ENCODE measurements at places on chromosomes 2 and 18.
A peak's percentile ranks its signal among the peaks of the same experiment; 100 is the strongest.

DNA sequence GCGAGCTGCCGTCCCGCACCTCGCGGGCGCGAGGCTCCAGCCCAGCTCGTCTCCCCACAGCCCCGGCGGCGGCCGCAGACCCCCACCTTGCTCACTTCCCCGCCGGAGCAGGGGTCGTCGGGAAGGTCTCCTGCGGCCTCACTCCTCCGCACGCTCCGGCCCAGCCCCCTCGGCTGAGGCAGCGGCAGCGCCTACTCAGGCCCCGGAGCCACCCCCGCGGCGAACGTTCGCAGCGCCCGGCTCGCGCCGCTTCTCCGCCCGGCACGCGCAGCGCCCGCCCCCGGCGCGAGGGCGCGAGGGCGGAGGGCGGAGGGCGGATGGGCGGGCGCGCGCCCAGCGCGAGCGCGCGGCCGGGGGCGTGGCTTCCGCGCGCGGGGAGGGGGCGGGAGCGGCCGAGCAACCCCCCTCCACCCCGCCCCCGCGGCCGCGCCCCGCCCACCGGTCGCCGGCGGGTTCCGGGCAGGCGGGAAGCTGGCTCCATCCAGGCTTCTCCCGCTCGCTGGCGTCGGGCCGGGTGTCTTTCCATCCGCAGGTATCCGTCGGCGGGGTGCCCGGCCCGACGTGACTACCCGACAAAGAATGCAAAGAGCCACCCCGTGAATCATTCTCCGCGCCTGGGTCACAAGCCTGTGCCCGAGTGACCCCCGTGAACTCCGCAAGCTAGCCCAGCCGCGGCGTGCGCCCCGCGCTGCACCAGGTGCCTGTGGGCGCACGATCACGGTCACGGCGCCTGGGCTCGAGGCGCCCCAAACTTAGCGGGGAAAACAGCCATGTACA, at the start of gene DTNB:
DTNB (minus strand) TSS at position 278 of the 777 bp plus-strand sequence. CDS start 20,917 bp downstream, outside the sequence.
- DNase-seq, result no peak

- no peak for DNase-seq
Observed at GRCh38 chr2:172200495-172201085, 97.9 kb upstream of the DLX2 start.

- no peak for DNase-seq
Observed at GRCh38 chr2:135744760-135745314, 3.2 kb downstream of the UBXN4 start.

GRCh38 chr2:76599732-76600368, 889.1 kb upstream of the GCFC2 start:
- DNase-seq, result peak; percentile 4

GRCh38 chr18:44039826-44040225, 640.9 kb upstream of the SETBP1 start:
- DNase-seq, result no peak

DNA sequence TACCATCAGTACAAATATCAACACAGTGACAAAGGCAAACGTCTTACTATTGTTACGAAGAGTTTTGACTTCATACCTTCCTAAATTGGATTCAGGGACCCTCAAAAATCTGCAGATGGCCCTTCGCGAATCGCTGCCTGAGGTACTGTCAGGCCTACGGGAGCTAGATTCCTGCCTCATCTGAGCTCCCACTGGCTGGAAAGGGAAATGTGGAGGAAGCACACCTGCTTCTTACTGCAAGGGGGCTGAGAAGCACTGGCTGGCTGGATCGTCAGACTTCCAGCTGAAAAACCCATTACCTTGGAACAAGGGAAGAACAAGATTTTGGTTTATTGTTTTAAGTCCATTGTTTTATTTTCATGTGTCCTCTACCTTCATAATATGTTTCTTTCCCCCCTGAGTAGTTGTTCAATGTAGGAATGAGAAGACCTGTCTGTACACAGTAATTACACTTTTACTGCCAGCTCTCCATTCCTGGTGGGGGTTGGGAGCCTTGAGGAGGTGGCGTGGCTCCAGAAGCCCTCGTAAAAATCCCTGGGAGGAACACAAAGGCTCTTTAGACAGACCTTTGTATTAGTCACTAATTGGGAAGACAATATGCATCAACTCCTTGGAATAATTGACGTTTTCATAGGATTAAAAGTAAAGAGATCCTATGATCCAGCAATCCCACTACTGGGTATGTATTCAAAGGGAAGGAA, 124.1 kb upstream of the NOSTRIN start:
- no peak for DNase-seq

DNA sequence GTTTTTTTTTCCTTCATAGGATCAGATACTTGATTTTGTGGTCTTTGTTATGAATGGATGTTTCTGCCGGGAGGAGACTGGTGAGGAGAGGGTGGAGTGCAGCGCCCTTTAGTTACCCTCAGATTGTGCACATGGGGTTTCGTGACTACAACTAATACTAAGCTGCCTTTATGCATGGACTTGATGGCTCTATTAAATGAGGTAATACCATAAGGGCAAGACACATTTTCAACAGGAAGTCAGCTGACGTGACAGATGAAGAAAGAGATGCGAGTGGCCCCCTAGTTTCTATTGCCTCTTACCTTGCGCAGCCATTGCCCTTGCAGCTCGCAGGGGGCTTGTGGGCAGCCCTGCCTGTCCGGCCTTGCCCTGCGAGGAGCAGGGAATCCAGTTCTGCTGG, 24.4 kb downstream of the ZNF407 start:
- no peak for DNase-seq

DNA sequence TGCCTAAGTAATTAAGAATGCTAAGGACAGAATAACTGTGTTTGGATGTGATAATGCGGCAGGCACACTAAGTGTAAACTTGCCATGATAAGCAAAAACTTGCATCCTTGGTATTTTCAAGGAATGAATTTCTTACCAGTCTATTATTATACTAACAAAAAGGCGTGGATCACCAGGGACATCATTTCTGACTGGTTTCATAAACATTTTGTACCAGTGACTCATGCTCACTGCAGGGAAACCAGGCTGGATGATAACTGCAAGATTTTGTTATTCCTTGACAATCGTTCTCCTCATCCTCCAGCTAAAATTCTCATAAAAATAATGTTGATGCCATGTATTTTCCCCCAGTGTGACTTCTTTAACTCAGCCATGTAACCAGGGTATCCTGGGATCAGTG, 289.5 kb downstream of the CDCA7 start:
- no peak for DNase-seq

DNA sequence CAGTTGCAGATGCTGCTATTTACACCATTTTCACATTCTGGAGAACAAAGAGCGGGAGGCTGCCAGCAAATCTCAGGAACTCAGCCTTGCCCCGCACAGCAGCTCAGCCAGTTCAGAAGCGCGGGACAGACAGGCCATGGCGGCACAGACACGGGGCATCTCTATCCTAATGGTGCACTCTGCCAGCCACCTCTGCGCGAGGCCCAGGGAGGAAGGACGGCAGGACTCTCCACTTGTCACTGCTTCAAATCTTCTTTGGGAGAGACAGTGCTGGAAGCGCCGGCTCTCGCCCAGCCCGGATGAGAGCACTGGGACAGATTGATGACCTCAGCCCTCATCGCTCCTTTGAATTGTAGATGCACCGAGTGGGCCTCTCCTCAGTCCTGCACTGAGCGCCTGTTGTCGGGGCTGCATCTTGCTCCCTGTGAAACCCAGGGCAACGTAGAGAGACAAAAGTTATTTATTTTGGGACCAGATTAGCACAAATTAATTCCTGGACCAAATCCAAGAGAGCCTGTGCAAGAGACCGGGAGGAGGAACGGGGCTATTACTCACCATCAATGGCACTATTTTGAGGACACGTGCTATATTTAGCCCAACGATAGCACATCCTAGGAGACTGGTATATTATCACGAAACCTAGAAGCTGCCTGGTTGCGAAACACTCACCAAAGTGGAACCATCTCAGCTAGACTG, 211.4 kb upstream of the SMIM21 start:
- no peak for DNase-seq

DNA sequence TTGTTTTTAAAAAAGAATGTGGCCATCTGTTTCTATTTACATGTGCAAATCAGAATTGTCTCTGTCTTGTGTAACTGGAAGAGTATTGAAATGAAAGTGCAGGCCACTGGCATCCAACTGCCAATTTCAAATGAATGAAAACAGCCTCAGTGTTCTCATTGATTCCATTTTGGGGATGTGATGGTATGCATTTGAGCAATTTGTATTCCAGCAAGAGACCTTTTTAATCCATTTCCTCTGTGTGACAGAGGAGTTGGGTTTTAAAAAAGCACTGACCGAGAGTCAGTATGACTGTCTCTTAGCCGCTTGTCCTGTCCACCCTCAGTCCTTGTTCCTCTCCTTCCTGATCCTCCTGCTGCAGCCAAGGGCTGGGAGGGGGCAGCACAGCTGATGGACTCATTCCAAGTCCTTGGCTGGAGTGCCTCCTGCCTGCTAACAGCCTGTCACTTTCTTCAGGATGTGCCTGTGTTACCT, 50.0 kb downstream of the ASAP2 start:
- DNase-seq, result no peak

DNA sequence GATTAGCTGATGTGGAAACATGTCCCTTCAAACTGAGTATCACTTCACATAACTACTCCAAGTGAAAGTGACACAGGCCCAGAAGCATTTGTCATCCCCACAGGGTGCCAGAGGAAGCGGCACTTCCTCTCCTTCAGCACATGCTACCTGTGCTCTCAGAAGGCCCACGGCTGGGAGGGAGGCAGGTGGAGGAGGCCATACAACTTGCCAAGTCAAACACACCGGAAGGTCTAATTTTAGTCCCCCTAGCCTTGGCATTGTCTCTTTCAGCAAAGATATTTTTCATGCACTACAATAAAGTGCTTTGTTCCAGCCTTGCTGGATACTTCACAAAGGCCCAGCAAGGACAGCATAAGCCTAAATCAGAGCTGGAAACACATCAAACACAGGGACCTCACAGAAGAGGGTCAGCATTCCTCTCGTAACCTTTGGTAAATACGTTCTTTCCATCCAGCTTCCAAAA, 38.0 kb downstream of the VSNL1 start:
- no peak for DNase-seq

DNA sequence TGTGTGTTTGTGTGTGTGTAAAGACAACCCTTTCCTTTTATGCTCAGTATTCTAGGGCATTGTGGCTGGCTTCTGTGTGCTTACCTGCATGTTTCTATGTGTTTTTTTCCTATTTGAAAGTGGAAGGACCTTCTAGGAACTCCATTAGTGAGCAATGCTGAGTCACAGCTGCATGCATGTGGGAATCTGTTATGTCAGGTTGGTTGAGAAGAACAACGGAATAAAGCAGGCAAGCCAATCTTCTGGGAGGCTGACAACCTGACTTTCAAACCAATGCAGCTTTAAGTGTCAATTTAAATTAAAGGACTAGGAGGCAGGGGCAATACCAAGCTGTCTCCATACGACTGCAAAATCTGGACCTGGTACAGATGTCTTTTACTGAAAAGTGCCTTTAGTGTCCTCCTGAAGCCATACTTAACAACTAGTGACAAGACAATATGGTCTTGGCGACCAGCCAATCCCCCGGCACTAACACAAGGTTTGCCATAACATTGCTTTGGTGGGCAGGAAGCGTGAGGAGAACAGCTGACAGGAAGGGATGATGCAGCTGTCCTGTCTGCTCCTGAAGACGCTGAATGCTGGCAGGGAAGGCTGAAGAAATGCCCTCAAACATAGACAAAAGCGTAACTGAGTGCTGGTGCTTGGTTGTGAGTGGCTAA, 514.7 kb upstream of the CDH7 start:
- DNase-seq, result no peak

GRCh38 chr2:1745171-1746023, 1.1 kb upstream of the PXDN start:
- DNase-seq, result no peak

DNA sequence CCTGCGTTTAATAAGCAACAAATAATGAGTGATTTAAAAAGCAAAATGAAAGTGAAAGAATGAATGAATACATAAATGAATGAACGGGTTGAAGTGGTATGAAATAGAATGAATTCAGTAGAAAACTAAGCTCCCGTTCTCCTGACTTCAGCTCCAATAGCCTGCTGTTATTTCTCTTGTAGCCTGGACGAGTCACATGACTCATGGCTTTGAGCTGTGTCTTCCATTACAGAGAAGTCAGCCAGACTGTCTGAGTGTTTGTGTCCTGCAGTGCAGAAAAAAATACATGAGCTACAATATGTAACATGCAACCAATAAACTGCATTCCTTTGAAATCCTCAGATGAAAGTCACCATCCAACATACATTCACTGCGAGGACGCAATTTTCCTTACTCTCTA, 21.2 kb downstream of the SCG2 start:
- no peak for DNase-seq

GRCh38 chr2:149422337-149422990, 92.1 kb downstream of the LYPD6 start:
- DNase-seq, result no peak

GRCh38 chr2:216023055-216023648, 9.8 kb upstream of the MREG start:
- DNase-seq, result peak; percentile 17

DNA sequence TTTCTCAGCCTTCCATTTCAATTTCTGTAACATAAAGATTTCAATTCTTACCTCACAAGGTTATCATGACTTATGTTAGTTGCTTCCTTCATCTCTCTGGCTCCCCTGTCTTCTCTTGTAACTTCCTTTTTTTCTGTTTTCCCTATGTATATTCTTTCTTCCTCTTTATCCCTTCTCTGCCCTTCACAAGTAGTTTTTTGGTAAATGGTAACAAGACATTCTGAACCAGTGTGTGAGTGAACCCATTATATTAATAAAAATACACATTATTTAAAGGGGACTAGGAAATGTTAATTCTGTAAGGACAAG, 8.4 kb downstream of the ACSL3 start:
- no peak for DNase-seq

DNA sequence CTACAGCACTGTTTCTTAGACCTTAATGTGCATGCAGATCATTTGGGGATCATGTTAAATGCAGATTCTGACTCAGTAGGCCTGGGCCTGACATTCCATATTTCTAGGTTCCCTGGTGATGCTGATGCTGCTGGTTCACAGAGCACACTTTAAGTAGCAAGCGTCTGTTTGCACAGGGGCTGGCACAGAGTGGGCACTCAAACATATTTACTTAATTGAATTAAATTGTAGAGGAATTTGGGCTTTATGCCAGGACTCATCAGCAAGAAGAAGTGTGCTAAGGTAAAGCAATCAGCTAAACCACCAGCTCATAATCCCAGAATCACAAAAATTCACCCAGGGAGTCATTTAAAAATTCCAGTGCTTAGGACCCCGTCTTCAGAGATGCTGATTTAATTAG, 25.1 kb upstream of the INPP4A start:
- DNase-seq, result no peak

DNA sequence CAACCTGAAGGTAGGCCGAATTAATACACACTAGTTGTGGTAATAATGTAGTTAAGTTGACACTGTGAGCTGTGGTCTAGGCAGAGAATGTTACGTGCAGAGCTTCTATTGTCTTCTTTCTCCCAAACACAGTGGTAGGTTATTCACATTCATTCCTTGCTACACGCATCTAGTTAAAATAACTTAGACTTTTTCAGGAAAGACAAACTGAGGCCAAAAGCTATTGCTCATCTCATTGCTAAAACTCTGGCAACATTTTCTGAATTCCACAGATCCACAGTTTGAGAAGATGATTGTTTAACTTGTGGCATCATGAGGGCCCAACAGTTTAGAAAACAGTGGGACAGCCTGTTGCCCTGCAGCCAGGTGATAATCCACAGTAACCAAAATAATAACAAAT, 850.4 kb upstream of the FSHR start:
- DNase-seq, result no peak

- DNase-seq, result no peak
Observed at GRCh38 chr2:37573451-37574388, 97.7 kb downstream of the CDC42EP3 start.

All from pulmonary artery endothelial cell (primary cell).